ENCODE measurements at places on chromosomes 6 and 20. TPM values are rescaled to one million over a fixed set of nuclear protein-coding genes. Genes with fewer than 3 reads are reported as not detected.

DNA sequence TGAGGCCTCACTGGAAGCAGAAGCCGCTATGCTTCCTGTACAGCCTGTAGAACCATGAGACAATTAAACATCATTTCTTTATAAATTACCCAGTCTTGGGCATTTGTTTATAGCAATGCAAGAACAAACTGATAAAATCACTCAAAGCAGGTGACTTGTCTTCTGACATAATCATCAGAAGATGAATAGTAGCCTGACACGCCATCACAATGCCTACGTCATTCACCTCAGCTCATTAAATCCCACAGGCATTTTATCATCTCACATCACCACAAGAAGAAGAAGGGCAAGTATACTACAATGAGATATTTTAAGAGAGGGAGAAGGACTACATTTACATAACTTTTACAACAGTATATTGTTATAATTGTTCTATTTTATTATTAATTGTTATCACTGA is 3.1 kb upstream of the CAP2 start:
- no peak for DNase-seq

GRCh38 chr6:11969092-11969491 is 43.0 kb upstream of the HIVEP1 start:
- DNase-seq, result no peak

DNA sequence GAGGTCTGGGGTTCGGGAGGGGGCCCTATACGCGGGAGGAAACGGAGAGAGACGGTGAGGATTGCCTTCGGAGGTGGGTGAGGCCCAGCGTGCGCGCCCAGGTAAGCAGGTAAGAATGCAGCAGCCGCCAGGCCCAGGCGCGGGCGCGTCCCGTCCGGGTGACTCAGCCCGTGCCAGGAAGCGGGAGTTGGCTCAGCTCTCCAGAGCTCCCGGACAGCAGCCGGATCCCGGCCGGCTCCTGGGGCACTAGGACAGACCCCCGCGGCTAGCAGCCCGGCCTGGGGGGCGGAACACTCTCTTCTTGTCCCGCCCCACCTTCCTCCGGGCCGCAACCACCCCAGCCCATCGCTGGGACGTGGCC is 1.5 kb upstream of the MDFI start:
- DNase-seq, result no peak

- no peak for DNase-seq
These were observed 2.8 kb downstream of the PDE10A start for GRCh38 chr6:165659945-165660856.

DNA sequence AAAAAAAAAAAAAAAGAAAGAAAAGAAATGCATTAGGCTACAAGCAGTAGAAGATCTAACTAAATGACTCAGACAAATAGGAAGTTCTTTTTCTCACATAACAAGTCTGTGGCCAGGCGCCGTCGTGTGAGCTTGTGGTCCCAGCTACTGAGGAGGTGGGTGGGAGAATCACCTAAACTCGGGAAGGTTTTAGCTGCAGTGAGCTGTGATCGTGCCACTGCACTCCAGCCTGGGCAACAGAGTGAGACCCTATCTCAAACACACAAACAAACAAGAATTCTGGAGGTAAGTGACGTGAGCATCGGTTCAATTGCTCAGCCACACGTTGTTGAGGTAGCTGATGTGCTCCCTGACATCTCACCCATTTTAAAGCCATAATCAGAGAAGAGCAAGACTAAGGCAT is 37.9 kb upstream of the SLC23A2 start:
- no peak for DNase-seq

DNA sequence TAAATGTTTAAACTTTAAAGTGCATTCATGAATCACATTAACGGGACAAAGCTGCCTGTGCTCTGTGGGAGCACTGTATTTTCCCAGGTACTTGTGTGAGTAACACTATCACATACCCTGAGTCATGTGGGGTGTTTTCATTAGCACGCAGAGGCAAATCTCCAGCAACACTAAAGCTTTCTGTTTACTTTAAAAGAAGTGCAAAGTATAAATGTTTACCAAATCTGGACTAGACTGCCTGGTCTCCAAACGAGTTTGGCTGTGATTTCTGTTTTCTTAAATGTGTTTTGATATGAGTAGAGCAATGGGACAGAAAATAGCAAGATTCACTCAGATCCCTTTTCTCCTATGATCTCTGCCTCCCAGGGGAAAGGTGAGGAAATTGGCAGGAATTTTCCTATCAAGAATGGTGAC is 28.8 kb upstream of the RIPPLY2 start:
- no peak for DNase-seq

GRCh38 chr6:136089876-136090275 is 160.2 kb downstream of the MTFR2 start:
- DNase-seq, result no peak

DNA sequence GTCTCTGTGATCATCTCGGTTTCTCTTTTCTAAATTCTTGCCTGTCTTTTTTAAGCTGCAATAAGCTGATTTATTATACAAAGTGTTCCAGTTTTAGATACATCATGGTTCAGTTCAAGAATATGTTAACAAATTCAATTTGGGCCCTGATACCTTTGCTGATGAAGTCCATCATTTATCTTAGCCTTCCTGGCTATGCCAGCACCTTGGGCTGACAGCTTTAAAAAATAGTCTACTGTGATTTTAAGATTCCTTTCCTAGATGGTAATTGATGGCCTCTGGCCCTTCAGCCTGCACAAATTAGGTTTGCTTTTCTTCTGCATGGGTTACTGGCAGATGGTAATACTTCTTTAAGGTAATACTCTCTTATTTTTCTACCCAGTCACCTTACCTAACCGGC is 7.1 kb upstream of the TMEM217 start:
- no peak for DNase-seq

GRCh38 chr6:33880104-33880678 is 76.4 kb upstream of the MLN start:
- no peak for DNase-seq

DNA sequence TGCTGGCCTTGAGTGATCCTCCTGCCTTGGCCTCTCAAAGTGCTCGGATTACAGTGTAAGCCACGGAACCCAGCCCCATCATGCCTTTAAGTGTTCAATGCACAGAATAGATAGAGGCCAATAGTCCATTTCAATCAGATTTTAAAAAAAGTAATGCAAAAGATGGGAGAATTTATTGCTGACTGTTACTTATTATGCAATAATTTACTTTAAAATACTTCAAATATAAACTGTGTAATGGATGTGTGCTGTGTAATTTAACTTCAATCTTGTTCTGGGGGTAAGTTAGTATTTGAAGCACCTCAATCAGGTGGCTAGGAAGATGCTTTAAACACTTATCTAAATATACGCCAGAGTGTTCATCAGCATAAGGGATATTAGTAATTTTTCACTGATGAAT is 51.7 kb upstream of the BCLAF1 start:
- DNase-seq, result no peak

- DNase-seq, result no peak
These were observed 57.7 kb upstream of the VSTM2L start for GRCh38 chr20:37845241-37845681.

- DNase-seq, result no peak
These were observed 45.3 kb upstream of the HDDC2 start for GRCh38 chr6:125346926-125347563.

DNA sequence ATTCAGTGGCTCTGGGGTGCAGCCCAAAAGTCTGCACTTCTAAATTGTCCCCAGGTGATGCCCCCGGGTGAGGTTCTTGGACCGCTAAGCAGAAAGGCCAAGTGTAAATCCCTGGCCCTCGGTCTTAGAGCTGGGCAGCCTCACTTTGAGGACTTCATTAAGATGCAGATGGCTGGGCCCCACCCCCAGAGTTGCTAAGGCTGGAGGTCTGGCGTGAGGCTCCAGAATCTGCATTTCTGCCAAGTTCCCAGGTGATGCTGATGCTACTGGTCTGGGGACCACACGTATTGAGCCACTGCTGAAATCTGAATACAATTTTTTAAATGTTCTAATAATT is 735 bp upstream of the SLC23A2 start:
- no peak for DNase-seq

- DNase-seq, result no peak
These were observed 27.1 kb downstream of the SYNJ2 start for GRCh38 chr6:158008864-158009113.

- DNase-seq, result peak; percentile 76
These were observed 51.9 kb downstream of the IL22RA2 start for GRCh38 chr6:137121401-137121997.

DNA sequence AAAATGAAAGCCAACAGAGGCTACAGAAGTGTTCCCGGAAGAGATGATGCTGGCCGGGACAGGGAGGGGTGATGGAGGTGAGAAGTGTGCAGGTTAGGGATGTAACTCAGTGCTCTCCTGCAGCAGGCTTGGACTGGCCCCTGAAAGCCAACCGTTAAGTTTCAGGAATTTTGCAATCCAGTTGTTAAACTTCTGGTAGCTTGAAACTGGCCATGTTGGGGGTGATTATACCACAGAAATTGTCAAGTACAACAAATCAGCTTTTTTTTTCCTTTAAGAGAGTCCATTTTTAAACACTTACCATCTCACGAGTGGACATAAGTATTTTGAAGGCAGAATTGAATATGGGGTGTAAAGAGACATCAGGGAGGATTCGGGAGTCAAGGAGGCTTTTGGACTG is 8.8 kb upstream of the SIRPB1 start:
- no peak for DNase-seq

GRCh38 chr6:19175023-19175422 is 662.1 kb upstream of the ID4 start:
- peak; percentile 69 for DNase-seq

GRCh38 chr6:90982581-90982980 is 395.7 kb upstream of the MAP3K7 start:
- no peak for DNase-seq

GRCh38 chr6:148890652-148891404 is 144.0 kb downstream of the UST start:
- no peak for DNase-seq

DNA sequence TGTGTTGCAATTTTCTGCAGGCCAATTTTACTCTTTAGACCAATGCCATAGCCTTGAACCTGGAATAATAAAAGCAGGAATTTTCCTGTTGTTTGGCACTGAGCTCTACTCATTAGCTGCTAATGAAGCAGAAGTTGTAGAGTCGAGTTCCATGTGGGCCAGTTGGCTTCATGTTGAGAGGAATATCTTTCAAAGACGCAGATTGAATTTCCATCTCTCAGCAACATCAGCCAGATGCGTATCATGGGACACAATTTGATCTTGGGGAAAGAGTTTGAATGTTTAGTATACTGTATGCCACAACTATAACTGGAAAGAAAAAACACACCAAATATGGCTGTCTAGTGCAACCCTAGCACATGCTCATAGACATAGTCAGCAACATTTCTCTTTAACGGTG is 259.6 kb downstream of the BCKDHB start:
- no peak for DNase-seq

GRCh38 chr6:26743941-26744699 is 84.6 kb upstream of the ZNF322 start:
- DNase-seq, result no peak

GRCh38 chr6:147061252-147061651 is 143.0 kb upstream of the STXBP5 start:
- no peak for DNase-seq

DNA sequence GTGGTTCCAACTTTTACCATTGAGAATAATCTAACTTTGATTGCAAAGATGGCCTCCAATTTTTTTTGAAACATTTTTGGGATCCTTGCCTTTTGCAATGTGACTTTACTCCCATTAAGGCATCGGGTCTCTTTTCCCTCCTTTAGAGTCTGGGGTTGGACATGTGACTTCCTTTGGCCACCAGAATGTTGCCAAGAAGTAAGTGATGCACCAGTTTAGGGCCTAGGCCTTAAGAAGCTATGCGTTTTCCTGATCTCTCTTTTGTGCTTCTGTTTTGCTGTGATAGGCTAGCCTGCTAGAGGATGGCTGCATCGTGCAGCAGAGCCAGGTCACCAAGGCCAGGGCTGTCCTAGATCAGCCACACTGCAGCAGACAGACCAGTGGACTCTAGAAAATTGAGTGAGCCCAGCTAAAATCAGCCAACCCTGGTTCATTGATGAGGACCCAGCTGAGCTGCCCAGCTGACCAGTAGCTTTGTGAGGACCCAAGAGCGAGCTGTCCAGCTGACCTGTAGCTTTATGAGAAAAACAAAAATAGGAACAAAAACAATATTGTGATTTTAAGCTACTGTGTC is 594.0 kb upstream of the JAG1 start:
- DNase-seq, result no peak

- DNase-seq, result no peak
These were observed 31.4 kb downstream of the SMLR1 start for GRCh38 chr6:130858498-130859160.

DNA sequence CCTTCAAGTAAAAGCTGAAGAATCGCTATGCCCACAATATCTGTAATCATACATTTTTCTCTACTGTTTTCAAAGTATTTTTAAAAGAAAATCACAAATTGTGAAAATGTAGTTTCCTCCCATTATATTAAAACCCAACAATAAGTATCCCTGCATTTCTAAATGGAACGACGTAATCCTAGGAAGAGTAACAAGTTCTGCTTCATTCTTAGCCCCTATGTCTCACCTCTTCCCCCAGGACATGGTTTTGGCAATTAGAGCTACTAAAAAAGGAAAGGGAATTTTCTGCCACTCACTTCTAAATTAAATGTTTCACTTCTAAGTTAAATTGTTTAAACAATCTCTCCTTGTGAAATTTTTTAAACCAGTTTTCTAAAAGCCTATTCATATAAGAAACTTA is 47.4 kb downstream of the TBPL1 start:
- no peak for DNase-seq

DNA sequence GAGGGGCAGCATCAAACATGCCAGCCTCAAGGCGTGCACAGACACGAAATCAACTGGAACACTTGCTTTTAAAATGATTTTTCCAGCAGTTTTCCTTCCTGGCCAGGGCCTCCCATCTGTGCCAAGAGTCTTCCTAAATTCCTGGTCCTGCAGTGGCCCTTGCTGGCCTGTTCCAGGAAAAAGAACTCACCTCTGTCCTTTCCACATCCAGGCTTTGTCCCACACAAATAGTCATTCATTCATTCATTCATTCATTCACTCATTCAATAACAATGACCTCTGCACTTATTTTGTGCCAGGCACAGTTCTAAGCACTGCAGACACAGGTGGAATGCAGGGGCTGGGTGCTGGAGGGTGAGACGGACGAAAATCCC is 89.0 kb upstream of the CCDC167 start:
- DNase-seq, result no peak

GSTA2 gene
- not detected for total RNA-seq

CCDC170 gene
- 1.9 TPM for total RNA-seq

C4B gene
- total RNA-seq, result 4.2 TPM

TMEM239 gene
- total RNA-seq, result not detected

C20orf202 gene
- 0.69 TPM for total RNA-seq

SYNGAP1 gene
- total RNA-seq, result 8.8 TPM

MUC22 gene
- total RNA-seq, result not detected

CDS2 gene
- total RNA-seq, result 20.6 TPM

AVP gene
- total RNA-seq, result not detected

BMP2 gene
- 13.8 TPM for total RNA-seq

TRIM31 gene
- not detected for total RNA-seq

TBXT gene
- not detected for total RNA-seq

EYA2 gene
- 0.59 TPM for total RNA-seq

FAM83D gene
- total RNA-seq, result 6.8 TPM

All from skin of body (tissue), 3 donors.